ENCODE measurements at places on chromosomes 5 and 9.

- DNase-seq: no peak
Measured at GRCh38 chr9:63816751-63817621, 1468.0 kb downstream of the FOXD4L5 start.

- no peak for DNase-seq
Measured at GRCh38 chr9:116181853-116182610, 28.4 kb downstream of the PAPPA start.

DNA sequence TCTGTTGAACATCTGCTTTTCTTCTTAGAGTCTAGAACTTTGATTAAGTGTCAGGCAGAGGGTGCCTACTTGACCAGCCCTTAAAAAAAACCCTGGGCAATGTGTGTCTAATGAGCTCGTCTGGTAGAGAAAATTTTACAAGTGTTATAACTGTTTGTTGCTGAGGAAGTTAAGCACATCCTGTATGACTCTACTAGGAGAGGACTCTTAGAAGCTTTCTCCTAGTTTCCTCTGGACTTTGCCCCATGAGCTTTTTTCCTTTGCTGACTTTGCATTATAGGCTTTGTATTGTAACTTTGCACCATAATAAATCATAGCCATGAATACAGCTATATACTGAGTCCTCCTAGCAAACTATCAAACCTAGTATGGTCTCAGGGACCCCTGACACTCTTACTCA is 39.4 kb downstream of the GNG10 start:
- no peak for DNase-seq

DNA sequence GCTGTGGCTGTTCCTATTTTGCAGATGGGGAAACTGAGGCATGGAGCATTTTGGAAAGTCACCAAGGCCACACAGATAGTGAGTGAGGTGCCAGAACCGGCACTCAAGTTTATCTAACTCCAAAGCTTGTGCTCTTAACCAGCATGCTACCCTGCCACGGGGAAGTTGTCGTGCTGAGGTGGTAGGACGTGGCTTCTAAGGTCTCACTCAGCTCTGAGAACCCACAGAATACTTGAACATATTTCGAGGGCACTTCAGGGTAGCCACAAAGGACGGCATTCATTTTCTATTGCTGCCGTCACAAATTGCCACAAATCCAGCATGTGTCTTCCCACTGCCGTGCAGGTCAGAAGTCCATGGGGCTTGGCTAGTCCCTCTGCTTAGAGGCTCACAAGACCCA is 116.7 kb downstream of the OLFM1 start:
- DNase-seq: no peak

GRCh38 chr9:20426019-20426418 is 196.3 kb downstream of the MLLT3 start:
- DNase-seq: no peak
